PC-3 (cell line): ENCODE measurements at places on chromosomes 2 and 18. TPM values are rescaled to one million over a fixed set of nuclear protein-coding genes. Genes with fewer than 3 reads are reported as not detected.
A peak's percentile ranks its signal among the peaks of the same experiment; 100 is the strongest.

GRCh38 chr18:55290898-55291297 is 297.1 kb downstream of the TCF4 start:
- DNase-seq, result no peak
- H3K36me3 ChIP-seq, result no peaks in the 10 kb centered on the region
- no peak overlapping the region for H3K4me3 ChIP-seq
- H3K27ac ChIP-seq, result no peak overlapping the region

DNA sequence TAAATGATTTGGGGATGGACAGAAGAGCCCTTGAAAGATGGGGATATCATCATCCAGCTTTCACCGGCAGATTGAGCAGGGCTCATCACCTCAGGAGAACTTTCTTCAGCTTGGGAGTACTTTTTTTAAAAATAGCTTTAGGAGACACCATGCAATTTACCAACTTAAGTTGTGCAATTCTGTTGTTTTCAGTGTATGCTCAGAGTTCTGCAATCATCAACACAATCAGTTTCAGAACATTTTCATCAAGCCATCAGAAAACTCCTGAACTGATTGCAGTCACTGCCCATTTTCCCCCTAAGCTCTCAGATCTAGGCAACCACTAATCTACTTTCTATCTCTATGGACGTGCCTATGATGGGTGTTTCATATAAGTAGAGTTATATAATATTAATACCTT is 117.7 kb downstream of the CRIM1 start:
- no peak overlapping the region for H3K27ac ChIP-seq
- no peaks in the 10 kb centered on the region for H3K27me3 ChIP-seq
- peaks cover 74% of the 10 kb centered on the region for H3K36me3 ChIP-seq
- no peak overlapping the region for H3K4me3 ChIP-seq
- no peak for DNase-seq

GRCh38 chr2:167945660-167946368 is 301.6 kb downstream of the STK39 start:
- no peaks in the 10 kb centered on the region for H3K36me3 ChIP-seq
- H3K27ac ChIP-seq, result no peak overlapping the region
- DNase-seq, result no peak
- 0 out of 2 replicates have a peak, but pooled peaks cover under 1% of the 10 kb centered on the region for H3K27me3 ChIP-seq

- DNase-seq, result peak; percentile 2
- no peak overlapping the region for H3K4me3 ChIP-seq
Measured at GRCh38 chr18:21575656-21576055, 24.8 kb downstream of the ESCO1 start.

GRCh38 chr2:42795841-42796301 is 3.5 kb upstream of the HAAO start:
- no peaks in the 10 kb centered on the region for H3K36me3 ChIP-seq
- no peak overlapping the region for H3K27ac ChIP-seq
- H3K4me1 ChIP-seq, result no peaks in the 10 kb centered on the region

- no peaks in the 10 kb centered on the region for H3K27me3 ChIP-seq
- no peak overlapping the region for H3K4me3 ChIP-seq
- H3K36me3 ChIP-seq, result no peaks in the 10 kb centered on the region
Measured at GRCh38 chr18:58446391-58447060, 182.4 kb downstream of the ALPK2 start.

- peaks cover 15% of the 10 kb centered on the region for H3K4me1 ChIP-seq
- no peak overlapping the region for H3K4me3 ChIP-seq
- H3K27me3 ChIP-seq, result no peaks in the 10 kb centered on the region
- no peak overlapping the region for H3K27ac ChIP-seq
- H3K36me3 ChIP-seq, result no peaks in the 10 kb centered on the region
Measured at GRCh38 chr2:57892920-57893319, 153.7 kb upstream of the VRK2 start.

Gene RNF152
- 2.0 and 2.8 TPM in 2 replicates for total RNA-seq

GRCh38 chr18:7754725-7755181 is 187.6 kb downstream of the PTPRM start:
- DNase-seq, result no peak
- no peaks in the 10 kb centered on the region for H3K36me3 ChIP-seq
- H3K27ac ChIP-seq, result no peak overlapping the region

- H3K4me1 ChIP-seq, result peaks cover 53% of the 10 kb centered on the region
- peak overlapping the region; percentile 66 for H3K27ac ChIP-seq
- H3K36me3 ChIP-seq, result no peaks in the 10 kb centered on the region
- H3K4me3 ChIP-seq, result peak overlapping the region; percentile 45
- peak; percentile 84 for DNase-seq
Measured at GRCh38 chr2:118047380-118047826, 33.5 kb upstream of the CCDC93 start.

GRCh38 chr18:28541276-28541930 is 364.5 kb upstream of the CDH2 start:
- H3K4me1 ChIP-seq, result no peaks in the 10 kb centered on the region
- H3K27me3 ChIP-seq, result no peaks in the 10 kb centered on the region
- no peaks in the 10 kb centered on the region for H3K36me3 ChIP-seq
- no peak for DNase-seq
- no peak overlapping the region for H3K27ac ChIP-seq

Gene CAVIN2
- 0.07 TPM in 1 of 2 replicates, not detected in the other for total RNA-seq

DNA sequence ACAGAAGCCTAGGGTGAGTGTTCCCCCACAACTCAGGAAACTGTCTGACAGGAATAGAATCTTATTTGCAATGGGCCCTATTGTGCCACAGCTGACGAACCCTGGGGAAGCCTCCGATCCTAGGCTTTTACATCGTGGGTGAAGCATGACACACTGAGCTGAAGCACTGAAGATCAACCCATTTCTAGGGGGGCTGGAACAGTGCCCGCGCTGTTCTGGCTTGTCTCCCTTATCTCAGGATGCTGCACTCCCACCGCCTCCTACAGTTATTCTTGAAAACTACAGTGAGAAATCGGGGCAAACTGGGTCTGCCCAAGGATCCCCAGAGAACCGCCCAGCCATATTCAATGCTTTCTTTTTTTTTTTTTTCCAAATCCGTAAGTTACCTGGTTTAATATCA is 41.1 kb downstream of the NETO1 start:
- no peaks in the 10 kb centered on the region for H3K36me3 ChIP-seq
- DNase-seq, result no peak
- H3K27me3 ChIP-seq, result no peaks in the 10 kb centered on the region

Gene OTOS
- total RNA-seq, result not detected in 2 replicates
